Glutamatergic neuron (in vitro differentiated cells): ENCODE measurements at places on chromosomes 4 and X.

DNA sequence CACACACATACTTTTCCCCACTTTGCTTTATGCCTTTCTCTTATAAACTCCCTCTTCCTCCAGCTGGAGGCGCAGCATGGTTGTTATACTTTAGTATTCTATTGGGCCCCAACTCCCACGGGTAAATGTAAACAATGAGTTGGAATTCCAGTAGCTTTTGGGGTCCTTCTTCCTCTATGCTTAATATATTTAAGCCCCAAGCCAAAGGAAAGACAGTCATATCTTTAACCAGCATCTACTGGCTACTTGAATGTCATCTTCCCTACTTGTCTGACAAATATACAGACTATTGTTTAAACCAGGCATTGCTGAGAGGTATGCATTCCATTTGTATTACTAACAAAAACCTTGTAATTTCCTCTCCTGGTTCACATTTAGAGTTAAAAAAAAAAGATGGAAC is 72.9 kb downstream of the WDR19 start:
- no peak for DNase-seq
- peaks cover 8% of the 10 kb centered on the region for H3K4me1 ChIP-seq
- no peak overlapping the region for H3K27ac ChIP-seq
- peaks cover 3% of the 10 kb centered on the region for H3K36me3 ChIP-seq

DNA sequence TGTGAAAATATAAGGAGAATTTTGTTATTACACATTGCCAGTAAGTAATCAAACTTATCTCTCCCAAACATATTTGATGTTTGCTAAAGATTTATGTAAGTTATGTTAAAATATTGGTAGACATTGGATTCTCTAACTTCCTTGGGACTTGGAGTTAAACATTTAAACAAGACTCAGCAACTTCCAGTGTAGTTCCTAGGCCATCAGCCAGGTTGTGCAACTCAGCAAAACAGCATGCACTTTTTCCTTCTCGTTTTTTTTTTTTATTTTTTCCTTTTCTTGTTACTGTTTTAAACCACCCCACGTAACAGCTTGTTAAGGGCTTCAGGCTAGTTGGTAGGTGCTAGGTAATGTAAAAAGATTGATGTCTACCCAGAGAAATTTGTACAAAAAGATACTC is 510.4 kb downstream of the ANKRD50 start:
- H3K36me3 ChIP-seq = no peaks in the 10 kb centered on the region
- no peak overlapping the region for H3K27ac ChIP-seq
- H3K27me3 ChIP-seq = peaks cover 4% of the 10 kb centered on the region
- no peak for DNase-seq

DNA sequence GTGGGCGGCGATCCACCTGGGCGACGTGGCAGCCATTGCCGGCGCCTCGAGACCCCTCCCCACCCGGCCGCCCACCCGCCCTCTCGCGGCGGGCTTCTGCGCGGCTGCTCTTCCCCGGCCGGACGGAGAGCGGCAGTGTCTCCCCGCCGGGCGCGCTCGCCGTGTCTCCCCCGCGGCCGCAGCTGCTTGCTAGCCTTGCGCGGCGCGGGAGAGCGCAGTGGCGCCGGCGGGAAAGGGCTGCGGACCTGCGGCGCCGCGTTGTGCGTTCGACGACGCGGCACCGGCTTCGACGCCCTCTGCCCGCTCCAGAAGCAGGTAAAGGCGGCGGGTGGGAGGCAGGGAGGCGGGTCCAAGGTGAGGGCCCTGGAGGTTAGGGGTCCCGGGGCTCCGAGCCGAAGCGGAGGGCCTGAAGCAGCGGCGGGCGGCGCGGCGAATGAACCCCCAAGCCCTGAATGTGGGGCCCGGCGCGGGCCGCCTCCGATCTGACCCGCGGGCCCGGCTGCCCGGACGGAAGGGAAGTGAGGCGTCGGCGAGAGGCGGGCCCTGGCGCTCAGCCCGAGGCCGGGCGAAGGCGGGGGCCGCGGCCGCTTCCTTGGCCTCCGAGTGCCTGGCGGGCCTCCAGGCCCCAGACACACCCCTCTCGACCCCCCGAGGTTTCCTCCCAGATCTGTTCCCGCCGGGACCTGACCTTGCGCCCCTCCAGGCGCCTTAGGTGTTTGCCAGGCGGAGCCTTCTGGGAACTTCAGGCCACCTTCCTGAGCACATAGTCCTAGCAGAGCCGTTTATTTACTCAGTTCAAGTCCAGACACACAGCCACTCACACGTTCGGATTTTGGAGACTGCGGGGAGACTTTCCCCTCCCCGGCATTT is at the start of gene N4BP2:
TSS of gene N4BP2 (plus strand) at position 135 of the 870 bp plus-strand sequence. CDS start 40,491 bp downstream, outside the sequence.
- H3K4me3 ChIP-seq = peak within 1 kb of the TSS; percentile 93
- H3K4me1 ChIP-seq = peaks cover 9% of the 10 kb centered on the region
- peaks cover 9% of the 10 kb centered on the region for H3K27me3 ChIP-seq
- H3K36me3 ChIP-seq = peaks cover 5% of the 10 kb centered on the region
- DNase-seq = peak; percentile 90

DNA sequence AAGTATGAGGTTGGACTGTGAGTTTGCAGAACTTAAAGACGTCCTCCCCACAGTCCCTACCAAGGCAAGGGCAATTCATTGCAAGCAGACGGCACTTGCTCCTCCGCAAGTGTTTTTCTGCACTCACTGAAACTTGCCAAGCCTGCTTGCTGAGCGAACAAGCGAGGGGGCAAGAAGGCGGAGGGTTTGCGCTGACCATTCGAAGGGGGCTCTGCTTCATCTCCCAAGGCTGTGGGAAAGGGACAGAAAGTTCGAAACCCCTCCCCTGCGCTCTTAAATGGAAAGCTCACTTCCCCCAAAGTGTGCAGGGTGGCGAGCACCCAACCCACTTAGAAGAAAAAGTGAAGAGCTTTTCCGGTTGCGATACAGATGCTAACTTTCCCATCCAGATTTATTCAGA is 1.4 kb downstream of the MID1 start:
- H3K36me3 ChIP-seq = no peaks in the 10 kb centered on the region
- H3K4me1 ChIP-seq = peaks cover 20% of the 10 kb centered on the region
- no peak overlapping the region for H3K27ac ChIP-seq
- H3K27me3 ChIP-seq = peaks cover 2% of the 10 kb centered on the region

DNA sequence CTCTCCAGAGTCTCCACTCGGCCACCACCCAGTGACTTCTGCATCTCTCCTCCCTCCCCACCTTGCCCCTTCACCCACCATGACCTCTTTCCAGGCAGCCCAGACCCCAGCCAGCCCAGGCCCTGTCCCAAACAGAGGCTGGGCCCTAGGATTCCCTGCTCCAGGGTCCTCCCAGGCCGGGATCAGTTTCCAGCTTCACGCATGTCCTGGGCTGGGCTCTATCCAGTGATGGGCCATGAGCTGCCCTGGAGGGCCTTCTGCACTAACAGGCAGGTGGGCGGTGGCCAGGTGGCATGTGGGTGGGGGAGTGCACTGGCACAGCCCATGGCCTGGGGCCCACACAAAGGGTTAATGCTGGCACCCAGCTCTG is 20.4 kb upstream of the ADD1 start:
- H3K27me3 ChIP-seq = no peaks in the 10 kb centered on the region
- H3K4me1 ChIP-seq = peaks cover 2% of the 10 kb centered on the region
- no peak overlapping the region for H3K4me3 ChIP-seq
- no peak overlapping the region for H3K27ac ChIP-seq
- H3K36me3 ChIP-seq = peaks cover 7% of the 10 kb centered on the region
- DNase-seq = peak; percentile 4

DNA sequence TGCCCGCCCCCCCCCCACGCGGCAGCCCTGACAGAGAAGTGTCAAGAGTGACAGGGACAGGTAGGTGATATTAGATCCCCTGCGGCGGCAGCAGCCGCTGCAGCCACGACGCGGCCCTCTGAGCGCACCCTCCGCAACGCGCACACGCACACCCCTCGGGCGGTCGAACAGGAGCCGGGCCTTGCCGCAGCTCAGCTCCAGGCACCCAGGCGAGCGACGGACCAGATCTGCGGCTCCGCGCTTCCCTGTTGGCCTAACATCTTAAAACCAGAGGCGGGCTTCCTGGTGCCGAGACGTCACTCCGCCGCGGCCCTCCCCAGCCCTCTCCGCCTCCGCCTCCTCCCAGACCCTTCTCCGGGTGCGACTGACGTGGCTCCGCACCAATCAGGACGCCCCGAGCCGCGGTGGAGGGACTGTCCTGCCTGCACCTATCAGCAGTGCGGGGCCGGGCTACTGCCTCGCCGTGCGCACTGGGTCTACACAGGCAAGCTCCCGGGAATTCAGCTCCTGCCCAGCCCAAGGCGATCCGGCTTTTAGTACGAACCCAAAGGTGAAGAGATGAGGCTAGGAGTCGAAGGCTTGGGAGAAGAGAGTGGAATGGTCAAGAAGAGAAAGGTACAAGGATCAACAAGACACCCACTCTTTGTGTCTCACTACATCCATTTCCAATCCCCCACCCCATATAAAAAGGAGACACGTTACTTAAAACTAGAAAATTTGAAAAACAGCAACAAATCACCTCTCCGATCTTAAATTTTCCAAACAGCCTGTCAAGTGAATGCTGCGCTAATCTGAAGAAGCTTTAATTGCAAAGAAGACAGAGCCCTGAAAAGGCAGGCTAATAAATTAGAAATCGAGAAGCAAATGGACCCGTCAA is at the start of gene PITX2:
TSS of gene PITX2 (minus strand) at position 237 of the 877 bp plus-strand sequence. CDS start 617 bp downstream, outside the sequence.
- H3K4me3 ChIP-seq = peak within 1 kb of the TSS; percentile 91
- peaks cover 9% of the 10 kb centered on the region for H3K4me1 ChIP-seq
- peak within 1 kb of the TSS; percentile 23 for H3K27ac ChIP-seq
- peak; percentile 100 for DNase-seq
- H3K36me3 ChIP-seq = peaks cover 4% of the 10 kb centered on the region

DNA sequence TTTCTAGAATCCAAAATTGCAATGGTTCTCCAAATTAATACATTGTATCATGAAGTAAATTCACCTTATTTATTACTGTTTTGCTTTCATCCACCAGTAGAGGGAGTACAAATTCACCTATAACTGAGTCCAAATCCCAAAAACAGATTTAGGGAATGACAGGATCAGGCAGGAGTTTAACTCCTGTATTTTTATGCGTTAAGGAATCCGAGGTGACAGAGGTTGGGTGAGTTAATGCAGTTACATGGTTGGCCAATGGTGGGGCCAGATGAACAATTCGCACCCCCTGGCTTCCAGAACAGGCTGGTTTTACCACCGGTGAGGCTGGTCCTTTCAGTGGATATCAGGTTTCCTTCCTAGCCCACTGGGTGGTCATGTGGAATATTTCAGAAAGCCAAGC is 82.4 kb downstream of the MTNR1A start:
- no peaks in the 10 kb centered on the region for H3K36me3 ChIP-seq
- no peak overlapping the region for H3K27ac ChIP-seq
- H3K4me1 ChIP-seq = no peaks in the 10 kb centered on the region

GRCh38 chr4:19809989-19810388 is 441.7 kb upstream of the SLIT2 start:
- H3K27me3 ChIP-seq = no peaks in the 10 kb centered on the region
- H3K4me3 ChIP-seq = no peak overlapping the region
- H3K4me1 ChIP-seq = no peaks in the 10 kb centered on the region
- no peaks in the 10 kb centered on the region for H3K36me3 ChIP-seq
- H3K27ac ChIP-seq = no peak overlapping the region
- DNase-seq = no peak

- peak overlapping the region; percentile 78 for H3K27ac ChIP-seq
- peaks cover 22% of the 10 kb centered on the region for H3K4me1 ChIP-seq
- H3K4me3 ChIP-seq = no peak overlapping the region
- H3K27me3 ChIP-seq = peaks cover 4% of the 10 kb centered on the region
- no peak for DNase-seq
Observed at GRCh38 chrX:18617407-18617750, 54.5 kb downstream of the RS1 start.

DNA sequence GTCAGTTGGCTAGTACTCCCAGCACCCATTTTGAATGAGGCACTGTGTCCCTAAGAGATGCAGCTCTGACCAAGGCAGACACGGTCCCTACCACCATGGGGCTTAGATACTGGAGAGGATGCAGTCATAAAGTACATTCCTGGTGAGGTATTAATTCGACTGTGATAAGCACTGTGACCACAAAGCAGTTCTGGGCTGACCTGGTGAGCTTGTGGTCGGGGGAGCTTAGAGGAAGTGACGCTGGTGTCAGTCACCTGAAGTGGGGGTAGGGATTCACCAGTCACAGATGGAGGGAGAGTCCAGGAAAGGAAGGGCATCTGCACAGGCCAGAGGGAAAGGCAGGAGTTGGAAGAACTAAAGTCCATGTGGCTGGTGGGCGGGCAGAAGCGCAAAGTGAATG is 15.8 kb upstream of the CLTRN start:
- no peaks in the 10 kb centered on the region for H3K36me3 ChIP-seq
- no peak overlapping the region for H3K27ac ChIP-seq
- H3K4me1 ChIP-seq = no peaks in the 10 kb centered on the region
- H3K4me3 ChIP-seq = no peak overlapping the region
- DNase-seq = no peak

DNA sequence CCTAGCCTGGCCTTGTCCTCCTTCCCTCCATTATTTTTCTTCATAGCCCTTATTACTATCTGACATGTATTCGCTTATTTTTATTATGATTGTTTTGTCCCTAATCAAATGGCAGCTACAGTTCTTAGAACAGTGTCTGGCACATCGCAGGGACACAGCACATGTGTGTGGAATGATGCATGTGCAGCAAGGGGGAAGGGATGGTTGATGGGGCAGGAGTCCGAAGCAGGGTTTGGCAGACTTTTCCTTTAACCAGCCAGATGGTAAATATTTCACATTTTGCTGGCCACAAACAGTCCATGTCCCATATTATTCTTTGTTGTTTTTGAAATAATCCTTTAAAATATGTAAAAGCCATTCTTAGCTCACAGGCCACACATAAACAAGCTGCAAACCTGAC is 128.3 kb upstream of the STIM2 start:
- no peak for DNase-seq
- H3K4me1 ChIP-seq = no peaks in the 10 kb centered on the region
- H3K27me3 ChIP-seq = no peaks in the 10 kb centered on the region
- H3K4me3 ChIP-seq = no peak overlapping the region
- no peak overlapping the region for H3K27ac ChIP-seq
- no peaks in the 10 kb centered on the region for H3K36me3 ChIP-seq

- no peaks in the 10 kb centered on the region for H3K4me1 ChIP-seq
- H3K27me3 ChIP-seq = no peaks in the 10 kb centered on the region
- H3K4me3 ChIP-seq = no peak overlapping the region
Observed at GRCh38 chr4:12050357-12050756, 621.7 kb upstream of the HS3ST1 start.

DNA sequence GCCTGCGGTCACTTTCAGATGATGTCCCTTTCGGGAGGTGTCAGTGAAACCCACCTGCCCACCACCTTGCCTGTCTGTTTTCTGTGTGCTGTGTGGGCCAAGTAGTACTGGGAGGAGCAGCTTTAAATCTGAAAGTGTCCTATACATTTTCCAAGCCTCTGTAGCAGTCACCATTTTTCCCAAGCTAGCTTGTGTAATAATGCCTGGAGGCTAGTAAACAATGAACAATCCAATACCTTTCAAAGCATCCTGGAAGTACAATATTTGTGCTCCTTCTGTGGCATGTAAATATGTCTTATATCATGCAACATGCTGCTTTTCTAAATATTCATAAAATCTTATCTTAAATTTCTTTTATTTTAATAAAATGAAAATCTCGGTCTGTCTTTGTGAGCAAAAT is 111.6 kb upstream of the C1GALT1C1 start:
- no peaks in the 10 kb centered on the region for H3K27me3 ChIP-seq
- no peak overlapping the region for H3K4me3 ChIP-seq
- DNase-seq = no peak

DNA sequence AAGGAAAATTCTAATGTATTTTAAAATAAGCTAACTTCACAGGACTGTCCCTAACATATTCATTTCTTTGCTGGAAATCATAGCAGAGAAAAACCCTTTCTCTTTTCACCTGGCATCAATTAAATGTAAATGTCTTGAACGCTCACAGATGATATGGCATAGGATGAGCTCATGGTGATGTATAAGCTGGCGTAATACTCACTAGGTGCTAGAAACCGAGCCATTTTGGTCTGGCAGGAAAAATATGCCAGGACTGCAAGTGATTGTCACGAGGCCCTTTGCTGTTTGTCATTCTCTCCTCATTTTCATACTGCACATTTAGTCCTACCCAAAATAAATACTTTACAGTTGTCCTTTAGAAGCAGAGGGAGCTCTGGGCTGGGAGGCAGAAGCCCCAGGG is 222.7 kb upstream of the LNX1 start:
- peaks cover 2% of the 10 kb centered on the region for H3K4me1 ChIP-seq
- H3K27ac ChIP-seq = no peak overlapping the region
- no peaks in the 10 kb centered on the region for H3K27me3 ChIP-seq
